GM13977 (cell line): ENCODE measurements at places on chromosomes 6 and 20.

DNA sequence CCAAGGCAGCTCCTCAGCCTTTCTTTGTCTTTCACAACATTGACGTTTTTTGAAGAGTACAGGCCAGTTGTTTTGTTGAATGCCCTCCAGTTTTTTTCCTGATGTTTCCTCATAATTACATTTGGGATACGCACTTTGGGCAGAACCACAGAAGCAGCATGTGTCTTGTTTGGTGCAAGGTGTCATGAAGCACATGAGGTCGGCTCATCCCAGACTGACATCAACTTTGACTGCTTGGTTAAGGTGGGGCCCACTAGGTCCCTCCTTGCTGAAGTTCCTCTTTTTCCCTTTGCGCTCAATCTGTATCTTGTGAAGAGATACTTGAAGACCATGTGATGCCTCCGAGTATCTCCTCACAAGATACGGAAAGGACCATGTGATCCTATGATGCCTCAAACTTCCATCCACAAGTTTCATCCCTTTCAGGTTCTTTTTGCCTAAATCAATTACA is 10.5 kb downstream of the SNAI1 start:
- DNase-seq, result no peak

- no peak for DNase-seq
Measured at GRCh38 chr6:129981598-129981997, 36.8 kb upstream of the L3MBTL3 start.

GRCh38 chr6:47258724-47259347 is 50.9 kb downstream of the TNFRSF21 start:
- DNase-seq, result no peak

DNA sequence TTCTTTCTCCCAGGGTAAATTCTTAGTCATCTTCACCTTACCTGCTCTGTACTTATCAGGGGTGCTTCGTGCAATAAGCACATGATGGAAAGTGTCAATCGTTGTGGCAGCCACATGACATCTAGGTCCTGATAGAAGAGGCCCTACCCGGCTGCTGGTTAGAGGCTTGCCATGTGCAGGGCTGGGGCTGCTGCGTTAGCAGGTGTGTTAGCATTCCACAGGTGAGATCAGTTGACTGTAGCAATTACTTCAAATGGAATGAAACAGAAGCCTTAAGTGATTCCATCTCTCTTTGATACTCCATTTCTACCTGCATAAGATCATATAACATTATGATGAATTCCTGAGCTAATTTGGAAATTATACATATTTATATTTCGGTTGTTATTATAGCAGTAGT is 127.0 kb downstream of the UST start:
- no peak for DNase-seq

- DNase-seq, result no peak
Measured at GRCh38 chr6:13304101-13304500, 24.2 kb downstream of the TBC1D7 start.

GRCh38 chr6:7021301-7021700 is 86.5 kb upstream of the RREB1 start:
- no peak for DNase-seq

GRCh38 chr6:16267428-16268263 is 29.3 kb downstream of the GMPR start:
- DNase-seq, result no peak

GRCh38 chr6:137284811-137285110 is 65.6 kb upstream of the IFNGR1 start:
- no peak for DNase-seq

- no peak for DNase-seq
Measured at GRCh38 chr6:108175592-108176279, 9.9 kb downstream of the NR2E1 start.

GRCh38 chr20:45957021-45957941 is 14.7 kb downstream of the ZNF335 start:
- no peak for DNase-seq

- DNase-seq, result no peak
Measured at GRCh38 chr20:61521687-61522420, 269.8 kb downstream of the CDH4 start.

- DNase-seq, result no peak
Measured at GRCh38 chr6:104768906-104769305, 90.8 kb downstream of the HACE1 start.

DNA sequence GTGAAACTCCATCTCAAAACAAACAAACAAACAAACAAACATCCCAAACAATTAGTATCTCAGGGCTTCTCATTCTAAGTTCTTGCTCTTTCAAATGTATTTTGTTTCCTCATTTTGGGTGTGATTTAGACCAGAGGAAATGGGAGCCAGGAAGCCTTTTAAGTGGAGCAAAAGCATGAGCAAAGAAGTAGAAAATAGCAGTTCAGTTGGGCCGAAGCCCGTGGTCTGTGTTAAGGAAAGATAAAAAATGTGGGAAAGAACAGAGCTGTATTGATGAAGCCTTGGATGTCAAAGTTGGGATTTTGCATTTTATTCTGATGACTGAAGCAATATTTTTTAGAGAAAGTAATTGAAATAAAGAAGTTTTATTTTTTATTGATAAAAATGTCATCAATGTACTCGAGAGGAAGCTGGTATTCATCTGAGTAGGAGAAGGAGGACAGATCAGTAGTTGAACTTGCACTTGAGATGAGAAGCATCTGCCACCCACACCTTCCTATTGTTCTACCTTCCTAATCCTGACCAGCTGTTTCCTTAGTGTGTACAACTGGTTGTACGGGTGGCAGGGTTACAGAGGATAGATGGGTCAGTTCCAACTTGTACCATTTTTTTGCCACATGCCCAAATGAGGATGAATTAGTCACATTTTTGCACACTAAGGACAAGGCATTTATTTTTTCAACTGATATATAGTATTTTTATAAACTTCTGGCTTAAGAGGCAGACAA is 56.1 kb downstream of the KIAA0408 start:
- DNase-seq, result no peak

DNA sequence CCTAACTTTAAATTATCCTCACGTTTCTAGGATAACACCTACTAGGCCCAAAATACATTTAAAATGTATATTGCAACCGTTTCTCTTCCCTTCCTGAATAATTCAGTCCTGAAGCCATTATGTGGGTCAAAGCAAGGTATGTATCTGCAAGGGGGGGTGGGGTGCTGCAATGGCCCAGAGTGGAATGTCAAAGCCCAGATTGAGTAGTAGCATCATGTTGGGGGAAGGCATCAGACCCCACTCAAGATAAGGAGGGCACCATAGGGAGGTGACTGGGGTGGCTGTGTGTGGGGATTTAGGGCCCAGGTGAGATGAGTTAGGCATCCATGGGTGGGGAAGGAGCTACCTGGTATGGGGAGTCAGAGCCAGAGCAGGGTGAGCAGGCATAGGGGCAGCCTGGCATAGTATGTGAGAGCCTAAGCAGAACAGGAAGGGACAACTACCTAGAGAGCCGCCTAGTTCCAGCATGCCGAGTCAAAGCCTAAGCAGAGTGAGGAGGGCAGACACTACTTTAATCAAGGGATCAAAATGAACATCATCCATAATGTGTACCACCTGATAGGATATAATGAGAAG is 48.2 kb downstream of the ZNF292 start:
- DNase-seq, result no peak

DNA sequence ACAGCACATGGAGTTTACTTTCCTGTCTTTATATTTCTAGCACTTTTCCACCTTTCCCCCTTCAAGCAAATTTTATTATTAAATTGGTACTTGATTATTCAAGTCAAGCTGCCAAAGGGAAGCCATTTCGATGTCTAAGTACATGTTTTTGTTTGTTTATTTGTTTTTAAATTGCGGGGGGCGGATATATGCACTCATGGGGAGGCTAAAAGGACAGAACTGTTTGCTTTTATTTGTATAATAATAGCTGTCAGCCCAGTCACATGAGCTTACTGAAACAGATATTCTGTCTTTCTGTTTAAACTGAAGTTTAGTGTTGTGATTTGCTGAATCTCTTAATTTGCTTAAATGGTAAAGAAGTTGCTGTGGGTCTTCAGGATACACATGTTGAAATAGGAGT is 49.6 kb upstream of the PLCG1 start:
- no peak for DNase-seq

DNA sequence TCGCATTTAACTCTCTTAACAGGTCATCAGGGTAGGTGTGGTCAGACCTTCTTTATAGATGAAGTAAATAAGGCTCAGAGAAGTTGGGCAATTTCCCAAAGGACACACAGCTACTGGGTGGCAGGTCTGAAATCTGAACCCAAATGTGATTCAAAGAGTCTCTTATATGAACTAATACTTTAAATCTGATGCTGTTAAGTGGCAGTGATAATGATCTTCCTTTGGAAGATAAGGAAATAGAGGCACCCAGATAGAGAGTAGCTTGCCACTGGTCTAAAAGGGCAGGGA is 237.1 kb downstream of the GMPR start:
- DNase-seq, result no peak

- no peak for DNase-seq
Measured at GRCh38 chr6:149228311-149228955, 89.1 kb upstream of the TAB2 start.

- no peak for DNase-seq
Measured at GRCh38 chr20:20248620-20249200, 119.2 kb upstream of the INSM1 start.

DNA sequence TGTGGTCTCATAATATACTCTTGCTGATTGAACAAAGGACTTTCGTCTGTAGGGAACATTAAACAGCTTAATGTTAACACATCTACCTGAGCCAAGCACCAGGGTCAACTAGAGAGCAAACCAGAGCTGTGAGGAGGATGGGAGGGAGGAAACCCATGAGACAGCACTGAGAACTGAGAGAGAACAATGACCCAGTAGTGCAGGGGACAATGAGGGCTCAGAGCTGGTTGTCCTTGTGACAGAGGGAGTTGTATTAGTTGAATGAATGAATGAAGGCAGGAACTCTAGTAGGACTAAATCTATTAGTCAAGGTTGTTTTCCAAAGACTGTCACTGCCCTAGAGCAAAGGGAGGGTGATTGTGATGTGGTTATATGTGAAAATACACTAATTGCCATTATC is 28.2 kb upstream of the GSTA4 start:
- DNase-seq, result no peak
